ENCODE measurements at places on chromosomes 3 and 15.

DNA sequence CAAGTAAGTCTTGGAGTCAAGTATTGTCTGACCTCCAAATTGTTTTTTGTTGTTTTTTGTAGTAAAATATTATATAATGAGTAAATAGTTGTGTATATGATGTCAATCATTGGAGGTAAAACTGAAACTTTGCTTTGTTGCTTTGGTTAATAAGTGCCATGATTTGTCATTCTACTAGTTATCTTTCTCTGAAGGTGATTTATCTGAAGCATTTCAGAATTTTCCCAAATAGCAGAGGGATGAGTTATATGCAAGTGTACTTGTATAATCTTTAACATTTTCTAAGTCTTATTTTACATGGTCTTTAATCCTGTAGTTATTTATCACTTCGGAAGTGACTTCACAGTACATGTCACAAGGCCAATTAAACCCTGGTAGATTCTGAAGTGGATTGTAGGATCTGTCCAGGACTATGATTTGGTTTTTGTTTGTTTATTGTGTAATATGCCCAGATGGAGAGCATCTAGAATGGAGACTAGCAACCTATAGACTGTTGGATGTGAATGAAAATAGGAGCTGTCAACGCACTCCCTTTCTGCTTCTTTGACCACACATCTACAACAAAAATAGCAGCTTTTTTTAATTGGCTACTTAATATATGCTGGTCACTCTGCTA lies 93.1 kb upstream of the SAMMSON start:
- DNase-seq: no peak

DNA sequence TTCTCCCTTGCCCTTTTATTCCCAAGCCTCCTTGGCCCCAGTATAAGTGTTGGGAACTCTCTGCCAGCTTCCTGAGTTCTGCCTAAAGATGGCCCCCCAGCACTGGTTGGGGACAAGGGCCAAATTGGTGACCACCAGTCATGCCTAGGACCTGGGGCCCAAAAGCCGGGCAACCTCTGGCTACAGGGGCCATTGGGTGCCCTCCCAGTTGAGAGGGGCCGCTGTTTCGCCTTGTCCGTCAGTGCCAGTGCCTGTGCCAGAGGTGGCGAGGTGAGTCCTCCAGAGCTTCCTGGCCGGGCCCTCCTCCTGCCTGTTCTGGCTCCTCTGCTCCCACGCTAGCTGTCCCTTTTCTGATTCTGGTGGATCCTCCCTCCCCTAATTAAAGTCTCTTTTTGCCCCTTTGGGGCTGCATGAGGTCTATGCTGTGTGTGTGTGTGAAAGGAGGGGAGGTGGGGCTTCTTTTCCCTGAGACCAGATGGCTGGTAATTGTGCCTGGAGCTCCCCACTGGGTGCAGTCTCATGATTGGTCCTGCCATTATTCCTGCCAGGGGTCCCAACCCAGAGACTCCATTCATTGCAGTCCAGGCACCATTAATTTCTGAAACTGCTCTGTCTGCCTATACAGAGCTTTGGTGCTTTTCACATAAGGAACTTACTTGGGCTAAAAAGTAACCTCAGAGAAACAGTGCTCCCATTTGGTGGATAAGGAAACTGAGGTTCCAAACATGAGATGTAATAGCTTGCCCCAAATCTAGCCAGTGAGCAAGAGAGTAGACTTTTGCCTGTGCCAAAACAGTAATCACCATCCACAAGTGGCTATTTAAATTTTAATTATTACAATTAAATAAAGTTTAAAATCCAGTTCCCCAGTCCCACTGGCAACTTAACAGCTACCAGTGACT lies 3.1 kb upstream of the TTLL3 start:
- no peak for DNase-seq

- DNase-seq: no peak
Measured at GRCh38 chr3:161957467-161957866, 460.9 kb downstream of the OTOL1 start.

DNA sequence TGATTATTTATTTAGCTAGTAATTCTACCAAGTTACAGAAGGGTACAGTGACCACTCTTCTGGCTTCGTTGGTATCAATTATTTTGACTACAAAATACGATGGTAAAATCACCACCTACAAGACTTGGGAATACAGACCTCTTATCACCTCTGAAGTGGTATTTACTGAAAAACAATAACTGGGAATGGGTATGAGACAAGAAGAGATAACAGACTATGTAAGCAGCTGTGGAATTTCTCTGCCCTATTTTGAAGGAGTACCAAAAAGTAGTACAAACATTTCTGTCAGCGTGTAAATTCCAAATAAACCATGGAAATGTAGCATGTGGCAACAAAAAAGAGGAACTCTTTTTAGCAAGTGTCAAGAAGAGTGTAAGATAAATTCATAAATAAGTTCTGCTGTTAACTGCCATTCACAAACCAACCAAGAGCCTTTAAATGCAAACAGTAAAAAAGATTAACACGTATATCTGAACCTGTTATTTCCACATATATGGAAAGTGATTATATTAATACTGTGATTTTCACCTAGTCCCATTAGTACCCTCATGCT lies 77.0 kb upstream of the SLC12A8 start:
- no peak for DNase-seq

DNA sequence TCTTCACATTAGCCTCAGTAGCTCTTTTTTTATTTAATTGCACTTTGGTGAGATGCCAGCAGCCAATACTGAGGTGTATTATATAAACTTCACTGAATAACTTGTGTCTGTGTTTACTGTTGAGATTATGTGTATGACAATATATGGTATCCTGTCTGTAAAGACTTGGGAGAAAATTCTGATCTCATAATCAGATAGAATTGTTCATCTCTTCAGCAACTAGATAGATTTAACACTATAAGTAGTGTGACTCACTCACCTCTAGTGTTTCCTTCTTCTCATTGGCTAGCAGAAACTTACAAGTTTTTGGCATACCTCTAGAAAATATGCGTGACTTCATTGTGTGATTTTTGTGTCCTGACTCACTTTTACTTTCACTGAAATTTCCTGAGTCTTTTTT lies 67.6 kb upstream of the TGFBR2 start:
- DNase-seq: no peak

- DNase-seq: no peak
Measured at GRCh38 chr15:63234451-63234870, 42.9 kb upstream of the APH1B start.

GRCh38 chr3:16842272-16843270 lies 42.2 kb upstream of the PLCL2 start:
- DNase-seq: peak; percentile 16

DNA sequence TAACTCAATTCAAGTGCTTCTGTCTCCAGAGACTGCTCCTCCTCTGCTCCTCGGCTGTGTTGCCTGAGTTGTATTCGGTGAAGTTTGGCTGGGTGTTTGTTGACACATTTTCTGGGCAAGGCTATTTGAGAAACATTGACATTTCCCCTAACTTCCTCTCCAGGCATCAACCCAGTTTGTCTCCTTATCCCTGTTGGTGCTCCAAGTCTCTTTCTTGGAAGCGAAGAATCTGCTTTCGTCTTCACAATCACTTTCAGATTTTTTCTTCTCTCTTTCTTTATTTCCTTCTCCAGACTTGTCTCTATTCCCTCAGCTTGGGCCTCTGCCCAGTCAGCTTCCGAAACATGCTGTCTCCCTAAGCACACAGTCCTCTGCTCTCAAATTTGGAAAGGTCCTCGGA lies 84.7 kb downstream of the ETV5 start:
- DNase-seq: no peak

GRCh38 chr3:171672538-171672937 lies 137.7 kb downstream of the PLD1 start:
- DNase-seq: no peak

DNA sequence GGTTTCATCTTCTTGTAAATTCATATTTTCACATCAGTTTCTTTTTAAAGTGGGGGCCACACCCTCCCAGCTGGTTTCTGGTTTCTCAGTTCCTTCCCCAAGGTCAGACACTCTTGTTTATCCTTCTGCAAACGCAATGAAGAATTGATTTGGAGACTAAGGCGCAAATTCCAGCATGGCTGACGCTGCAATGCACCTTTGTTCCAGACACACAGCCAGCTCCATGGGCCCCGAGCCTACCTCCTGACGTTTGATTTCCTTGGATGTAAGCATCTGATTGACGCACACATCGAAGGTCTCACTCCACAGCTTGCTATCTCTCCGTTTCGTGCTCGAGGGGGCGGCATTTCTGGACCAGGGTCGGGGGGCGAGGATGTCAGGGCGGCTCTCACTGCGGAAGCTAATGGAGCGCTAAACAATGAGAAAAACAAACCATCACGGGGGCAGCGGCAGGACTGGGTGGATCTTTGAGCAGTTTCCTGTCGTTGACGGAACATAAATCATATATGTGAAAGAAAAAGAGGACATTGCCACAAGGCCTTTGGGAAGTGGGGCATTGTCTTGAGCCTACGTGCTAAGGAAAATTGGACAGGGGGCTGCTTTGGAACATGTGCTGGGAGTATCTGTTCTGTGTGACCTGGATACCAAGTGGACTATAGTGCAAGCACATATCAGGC lies 46.9 kb downstream of the ARHGEF3 start:
- no peak for DNase-seq

- no peak for DNase-seq
Measured at GRCh38 chr3:129006864-129007263, 5.8 kb downstream of the EFCC1 start.
